GOT3 (cell line): ENCODE measurements at places on chromosomes 7 and 10.

DNA sequence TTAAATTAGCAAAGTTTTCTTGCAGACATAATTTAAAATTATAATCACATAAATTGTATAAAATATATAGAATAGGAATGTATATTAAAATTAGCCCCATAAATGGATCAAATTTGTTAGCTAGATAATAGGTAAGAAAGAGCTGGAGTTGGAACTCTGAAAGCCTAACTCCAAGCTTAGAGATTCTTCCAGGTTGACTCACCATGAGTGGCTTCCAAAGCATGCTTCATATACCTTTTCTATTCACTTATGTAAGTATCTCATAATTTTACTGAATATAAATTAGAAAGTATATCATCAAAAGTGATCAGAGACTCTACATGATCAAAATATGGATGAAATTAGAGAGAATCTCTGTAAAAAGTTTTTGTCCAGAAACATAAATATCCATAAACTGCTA, 320.7 kb upstream of the MAGI2 start:
- DNase-seq: no peak

DNA sequence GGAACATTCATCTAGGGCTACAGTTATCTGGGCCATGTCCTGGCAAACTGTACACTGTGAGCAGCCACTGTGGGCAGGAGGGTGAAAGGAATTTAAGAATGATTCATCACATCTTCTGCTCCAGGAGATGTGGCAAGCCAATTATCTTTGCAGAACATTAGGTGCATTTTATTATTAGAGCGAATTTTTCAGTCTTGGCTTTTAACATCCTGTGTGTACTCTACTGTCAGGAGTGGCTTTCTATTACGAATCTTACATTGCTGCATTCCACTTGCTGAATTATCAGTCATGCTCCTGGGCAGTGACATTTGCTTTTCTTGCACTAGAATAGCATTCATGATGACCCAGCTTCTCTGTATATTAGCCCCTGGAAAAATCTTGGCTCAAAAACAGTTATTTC, 109.2 kb upstream of the TARP start:
- no peak for DNase-seq

DNA sequence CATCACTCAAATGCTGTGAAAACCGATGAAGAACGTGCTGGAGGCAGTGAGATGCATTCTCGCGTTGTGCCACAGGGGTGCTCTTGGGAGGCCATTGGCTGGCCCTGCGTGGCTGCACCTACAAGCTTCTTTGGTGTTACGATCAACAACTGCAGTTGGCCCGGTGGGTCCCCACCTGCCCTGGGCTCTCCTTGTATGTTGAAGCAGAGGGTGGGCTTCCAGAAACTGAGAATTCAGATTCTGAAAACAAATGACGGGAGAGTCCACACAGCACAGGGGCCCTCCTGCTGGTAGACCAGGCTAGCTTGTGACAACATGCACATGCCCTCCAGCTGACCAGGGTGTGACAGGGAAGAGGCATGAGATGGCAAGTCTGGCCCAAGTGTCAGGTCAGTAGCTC, 23.7 kb upstream of the DDC start:
- DNase-seq: no peak

DNA sequence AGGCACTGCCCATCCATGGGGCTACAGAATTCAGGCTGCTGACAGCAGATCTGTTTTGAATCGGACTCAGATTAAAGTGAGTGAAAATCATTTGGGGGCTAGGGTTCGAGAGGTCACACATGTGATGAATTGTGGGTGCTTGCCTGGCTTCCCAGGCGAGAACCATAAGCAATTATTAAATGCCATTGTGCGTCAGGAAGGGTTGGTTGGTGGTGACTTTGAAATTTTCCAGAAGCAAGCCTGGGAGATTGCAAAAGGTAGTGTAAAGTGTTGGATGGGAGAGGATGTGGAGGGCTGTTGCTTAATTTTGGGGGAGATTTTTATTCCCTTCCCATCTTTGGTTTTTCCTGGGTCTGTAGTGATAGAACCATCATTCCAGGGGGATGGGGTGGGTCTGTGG, 34.6 kb downstream of the LRMDA start:
- no peak for DNase-seq
